Right ventricle myocardium inferior (tissue), 1 donor: ENCODE measurements at places on chromosomes 16 and 17. TPM values are rescaled to one million over a fixed set of nuclear protein-coding genes. Genes with fewer than 3 reads are reported as not detected.

Gene CD300LF
- 0.35 TPM for total RNA-seq

Gene SRL
- total RNA-seq = 419 TPM

Gene CRYBA1
- total RNA-seq = not detected

Gene CSH1
- not detected for total RNA-seq

Gene HEATR9
- total RNA-seq = not detected

Gene NPIPA3
- total RNA-seq = 1.4 TPM

Gene UNKL
- 11.3 TPM for total RNA-seq

Gene TNFRSF13B
- total RNA-seq = not detected

Gene KIF18B
- total RNA-seq = 2.5 TPM

Gene SLC16A11
- 0.78 TPM for total RNA-seq

Gene HS3ST3A1
- 0.57 TPM for total RNA-seq

Gene ZNF207
- total RNA-seq = 58.4 TPM

Gene CORO6
- 93.2 TPM for total RNA-seq

Gene PNMT
- 5.1 TPM for total RNA-seq

Gene SMIM36
- total RNA-seq = not detected

Gene ZSCAN10
- not detected for total RNA-seq

Gene OR4D2
- not detected for total RNA-seq

Gene CFAP119
- 0.89 TPM for total RNA-seq

Gene MYADML2
- 3.7 TPM for total RNA-seq

Gene CCL17
- total RNA-seq = not detected

Gene PRR35
- not detected for total RNA-seq

Gene P2RX1
- total RNA-seq = 0.16 TPM

Gene GP2
- total RNA-seq = not detected

Gene KRTAP4-9
- not detected for total RNA-seq

Gene CTRB1
- not detected for total RNA-seq

Gene CARD14
- not detected for total RNA-seq

Gene NPW
- total RNA-seq = not detected

Gene DNAH9
- total RNA-seq = not detected

Gene ZNF205
- 7.4 TPM for total RNA-seq

Gene SOST
- total RNA-seq = not detected

Gene USP6
- total RNA-seq = 0.08 TPM

Gene CD300C
- total RNA-seq = 1.2 TPM

Gene LRRC75A
- total RNA-seq = 1.1 TPM

Gene RNF43
- total RNA-seq = 4.4 TPM

Gene CORO1A
- 15.8 TPM for total RNA-seq

Gene SLC52A1
- total RNA-seq = not detected

Gene C16orf92
- total RNA-seq = not detected

Gene KCNJ12
- 12.6 TPM for total RNA-seq

Gene CACNB1
- 7.4 TPM for total RNA-seq

Gene DHRS7C
- 69.8 TPM for total RNA-seq

Gene RAB26
- total RNA-seq = 0.87 TPM

Gene PLK1
- 1.2 TPM for total RNA-seq

Gene SOX9
- total RNA-seq = 13.8 TPM

Gene PYY
- total RNA-seq = not detected

Gene AIPL1
- not detected for total RNA-seq
